ENCODE measurements at places on chromosomes 2 and 18.

- no peak for DNase-seq
These were observed 1622.7 kb upstream of the CELF4 start for GRCh38 chr18:39188278-39188677.

GRCh38 chr2:214127170-214127569 is 283.7 kb upstream of the VWC2L start:
- DNase-seq: no peak

GRCh38 chr2:150570712-150571111 is 83.2 kb upstream of the RND3 start:
- DNase-seq: peak; percentile 94

DNA sequence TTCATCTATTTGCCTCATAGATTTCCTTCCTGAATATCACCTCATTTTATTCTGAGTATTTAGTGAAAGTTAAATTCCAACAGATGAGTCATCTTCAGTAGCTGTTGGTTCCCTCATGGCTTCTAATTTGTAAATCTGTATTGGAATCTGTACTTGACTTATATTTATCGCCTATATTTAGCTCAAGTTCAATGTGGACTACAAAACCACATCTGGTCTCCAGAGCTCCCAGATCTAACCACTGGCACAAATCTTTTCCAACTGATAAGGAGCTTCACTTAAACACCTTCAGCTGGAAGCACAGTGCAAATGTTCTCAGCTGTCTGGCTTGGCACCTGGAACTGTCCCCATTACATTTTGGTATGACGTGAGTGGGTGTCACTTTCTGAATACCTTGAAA is 82.8 kb upstream of the DSEL start:
- DNase-seq: peak; percentile 83

DNA sequence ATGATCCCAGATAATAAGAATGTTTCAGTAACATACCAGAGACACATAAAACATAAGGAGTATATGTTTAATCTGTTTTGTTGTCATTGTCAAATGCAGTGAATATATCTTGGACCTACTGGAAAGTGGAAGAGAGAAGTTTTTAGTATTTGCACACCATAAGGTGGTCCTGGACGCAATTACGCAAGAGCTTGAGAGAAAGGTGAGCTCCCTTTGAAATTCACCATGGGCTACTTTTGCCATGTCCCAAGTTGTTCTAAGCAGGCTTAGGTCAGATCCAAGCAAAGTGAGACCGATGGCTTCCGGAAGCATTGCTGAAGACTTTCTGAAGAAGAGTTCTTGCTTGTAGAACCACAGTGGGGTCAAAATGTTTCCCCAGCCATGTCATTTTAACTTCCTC is 30.8 kb upstream of the RPL37A start:
- DNase-seq: no peak

DNA sequence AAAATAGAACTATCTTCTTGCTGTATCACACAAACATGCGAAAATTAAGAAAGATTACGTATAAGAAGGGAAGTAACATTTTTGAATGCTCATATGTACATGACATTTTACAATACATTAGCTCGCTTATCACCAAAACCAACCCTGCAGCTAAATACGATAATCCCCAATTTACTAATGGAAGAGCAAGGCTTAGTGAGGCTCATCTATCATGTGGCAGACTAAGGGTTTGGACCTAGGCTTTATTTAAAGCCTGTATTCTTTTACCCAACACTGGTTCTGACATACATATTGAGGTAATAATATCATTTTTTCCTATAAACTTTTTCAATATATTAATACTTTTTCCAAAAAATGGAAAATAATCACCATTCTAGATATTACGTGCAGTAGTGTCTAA is 116.8 kb upstream of the TTC39C start:
- DNase-seq: no peak

- no peak for DNase-seq
These were observed 80.6 kb upstream of the UXS1 start for GRCh38 chr2:106274668-106275067.

DNA sequence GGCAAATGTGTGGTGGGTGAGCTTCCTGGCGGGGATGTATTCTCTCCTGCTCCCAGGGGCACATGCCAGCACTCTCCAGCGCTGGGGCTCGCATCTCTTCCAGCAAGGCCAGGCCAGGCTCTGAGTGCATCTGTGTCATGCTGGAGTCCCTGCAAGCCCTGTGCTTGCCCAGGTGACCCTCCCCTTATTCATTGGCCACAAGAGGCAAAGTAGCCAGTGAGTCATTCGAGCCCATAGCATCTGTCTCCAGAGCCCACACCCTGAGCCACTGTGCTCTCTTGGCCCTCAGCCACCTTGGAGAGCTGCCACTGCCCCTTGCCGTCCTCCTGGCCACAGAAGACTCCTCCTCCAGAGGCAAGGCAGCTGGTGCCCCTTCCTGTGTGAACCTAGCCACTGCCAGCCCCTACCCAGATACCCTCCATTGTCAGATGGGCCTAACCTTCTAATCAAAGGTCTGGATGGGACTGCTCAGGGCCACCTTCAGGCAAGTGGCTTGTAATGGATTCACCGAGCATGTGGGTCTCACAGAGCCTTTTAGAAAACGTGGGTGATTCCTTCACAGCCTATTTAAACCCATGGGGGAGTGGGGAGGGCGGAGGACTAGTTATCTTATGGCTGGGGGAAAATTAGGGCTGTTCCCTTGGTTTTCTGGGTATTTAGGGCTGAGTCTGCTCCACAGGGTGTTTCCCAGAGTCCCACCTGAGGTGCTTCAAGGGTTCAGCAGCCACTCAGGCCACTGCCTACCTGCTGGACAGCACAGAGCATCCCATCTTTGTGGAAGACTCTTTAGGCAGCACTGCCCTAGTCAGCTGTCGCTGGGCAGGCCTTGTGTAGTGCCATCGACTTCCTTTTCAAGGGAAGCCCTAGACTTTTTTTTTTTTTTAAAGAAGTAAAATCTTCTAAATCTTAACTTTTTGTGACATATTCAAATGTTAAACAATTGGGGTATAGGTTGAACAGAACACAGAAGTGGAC is 137.4 kb downstream of the ACOXL start:
- peak; percentile 2 for DNase-seq

DNA sequence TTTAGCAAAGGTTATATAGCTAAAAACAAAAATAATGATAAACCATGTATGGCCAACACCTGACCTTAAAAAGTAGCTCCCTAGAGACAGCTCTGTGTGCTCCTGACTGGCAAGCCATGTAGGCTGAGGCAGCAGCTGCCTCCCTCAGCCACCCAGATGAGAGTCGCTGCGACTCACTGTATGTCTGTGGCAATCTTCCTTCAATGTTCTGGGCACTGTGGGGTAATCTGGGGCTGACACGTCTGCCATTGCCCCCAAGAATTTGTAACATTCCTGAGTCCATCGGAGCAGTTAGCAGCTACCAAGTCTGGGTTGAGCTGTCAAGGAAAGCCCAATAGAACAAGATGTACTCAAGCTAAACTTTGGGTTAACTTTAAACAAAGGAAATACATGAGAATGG is 106.4 kb upstream of the DAPL1 start:
- peak; percentile 48 for DNase-seq

DNA sequence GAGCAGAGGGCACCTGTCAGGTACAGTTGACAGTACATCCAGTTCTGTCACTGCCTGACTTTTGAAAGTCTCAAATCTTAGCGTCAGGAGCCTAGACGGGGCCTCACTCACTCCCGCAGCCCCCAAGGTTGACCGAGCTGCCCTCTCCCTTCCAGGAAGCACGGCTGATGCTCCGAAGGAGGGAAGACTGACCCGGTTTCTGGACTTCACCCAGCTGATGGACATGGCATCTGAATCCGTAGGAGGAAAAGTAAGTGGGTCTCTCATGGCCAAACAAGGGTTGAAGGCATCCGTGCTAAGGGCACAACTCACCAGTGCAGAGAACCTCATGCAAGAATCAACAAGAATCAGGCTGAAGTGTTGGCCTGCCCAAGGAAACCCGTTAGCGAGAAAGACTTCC is 12.9 kb downstream of the ALLC start:
- no peak for DNase-seq

- no peak for DNase-seq
These were observed 142.3 kb upstream of the KCNJ3 start for GRCh38 chr2:154556146-154556545.

- peak; percentile 87 for DNase-seq
These were observed 9.8 kb upstream of the NCK2 start for GRCh38 chr2:105734762-105735538.

DNA sequence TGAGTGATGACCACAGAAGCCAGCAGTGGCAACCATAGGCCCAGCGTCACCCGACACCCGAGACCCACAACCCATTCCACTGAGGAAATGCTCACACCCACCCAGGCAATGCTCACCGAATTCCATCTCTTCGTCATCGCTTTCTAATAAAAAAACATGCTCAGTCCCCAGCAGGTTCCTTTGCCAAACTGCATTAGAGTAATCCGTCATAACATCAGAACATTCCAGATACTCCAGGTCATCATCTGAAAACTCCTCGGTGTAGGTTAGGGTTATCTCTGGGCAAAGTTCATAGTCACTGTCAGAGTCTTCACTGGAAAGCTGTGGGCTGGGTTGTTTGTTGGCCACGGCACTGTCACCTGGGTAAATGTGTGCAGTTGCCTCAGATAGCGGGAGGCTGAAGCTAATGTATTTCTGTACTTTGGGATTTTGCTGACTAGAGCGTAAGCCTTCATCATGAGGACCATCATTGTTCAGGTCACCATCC is 49.3 kb downstream of the ALPK2 start:
- peak; percentile 96 for DNase-seq

DNA sequence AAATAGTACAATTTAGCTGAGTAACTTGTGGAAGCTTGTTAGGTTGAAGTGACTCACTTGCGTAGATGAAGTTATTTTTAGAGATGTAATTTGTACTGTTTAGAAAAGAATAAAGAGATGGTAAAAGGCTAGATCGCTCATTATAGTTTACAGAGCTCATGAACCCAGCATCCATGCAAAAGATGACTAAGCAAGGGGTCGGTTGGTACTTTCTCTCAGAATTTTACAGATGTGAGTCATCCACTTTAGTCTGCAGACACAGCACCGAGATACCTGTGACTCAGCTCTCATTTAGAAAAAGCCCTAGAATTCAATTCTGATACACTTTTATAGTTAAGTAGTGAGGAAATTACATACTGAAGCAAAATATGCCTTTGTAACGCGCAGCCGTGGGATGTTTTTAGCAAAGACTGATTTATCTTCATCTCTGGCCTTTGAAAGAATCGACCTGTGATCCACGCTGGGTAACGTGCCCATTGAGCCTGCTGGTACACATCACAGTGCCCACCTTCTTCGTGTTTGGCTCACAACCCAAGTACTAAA is 116.5 kb upstream of the FOSL2 start:
- peak; percentile 99 for DNase-seq

- DNase-seq: no peak
These were observed 3.5 kb downstream of the RALB start for GRCh38 chr2:120255986-120256650.

GRCh38 chr2:72214429-72215143 is 66.9 kb upstream of the CYP26B1 start:
- peak; percentile 62 for DNase-seq

DNA sequence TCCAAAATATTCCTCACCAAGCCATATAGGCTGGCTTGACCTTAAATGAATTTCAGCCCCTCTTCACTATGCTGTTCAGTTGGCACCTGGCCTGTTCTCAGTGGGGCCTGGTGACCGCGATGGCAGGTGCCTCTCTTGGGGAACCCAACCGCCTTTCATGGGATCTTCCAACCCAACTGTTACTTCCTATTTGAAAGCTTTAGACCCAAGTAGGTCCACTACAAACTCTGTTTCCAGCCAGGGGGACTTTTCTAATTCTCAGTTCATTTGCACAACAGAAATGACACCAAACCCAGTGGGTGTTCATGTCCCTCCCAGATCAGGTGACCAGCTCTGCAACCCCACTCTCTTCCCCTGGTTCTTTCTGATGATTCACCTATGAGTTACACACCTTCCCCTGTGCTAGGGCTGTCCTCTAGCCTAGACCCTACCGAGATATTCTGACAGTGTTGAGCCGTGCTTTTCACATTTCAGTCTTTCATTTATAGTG is 35.6 kb upstream of the NDUFV2 start:
- no peak for DNase-seq

- peak; percentile 47 for DNase-seq
These were observed 153.3 kb downstream of the METTL4 start for GRCh38 chr18:2417861-2418610.

DNA sequence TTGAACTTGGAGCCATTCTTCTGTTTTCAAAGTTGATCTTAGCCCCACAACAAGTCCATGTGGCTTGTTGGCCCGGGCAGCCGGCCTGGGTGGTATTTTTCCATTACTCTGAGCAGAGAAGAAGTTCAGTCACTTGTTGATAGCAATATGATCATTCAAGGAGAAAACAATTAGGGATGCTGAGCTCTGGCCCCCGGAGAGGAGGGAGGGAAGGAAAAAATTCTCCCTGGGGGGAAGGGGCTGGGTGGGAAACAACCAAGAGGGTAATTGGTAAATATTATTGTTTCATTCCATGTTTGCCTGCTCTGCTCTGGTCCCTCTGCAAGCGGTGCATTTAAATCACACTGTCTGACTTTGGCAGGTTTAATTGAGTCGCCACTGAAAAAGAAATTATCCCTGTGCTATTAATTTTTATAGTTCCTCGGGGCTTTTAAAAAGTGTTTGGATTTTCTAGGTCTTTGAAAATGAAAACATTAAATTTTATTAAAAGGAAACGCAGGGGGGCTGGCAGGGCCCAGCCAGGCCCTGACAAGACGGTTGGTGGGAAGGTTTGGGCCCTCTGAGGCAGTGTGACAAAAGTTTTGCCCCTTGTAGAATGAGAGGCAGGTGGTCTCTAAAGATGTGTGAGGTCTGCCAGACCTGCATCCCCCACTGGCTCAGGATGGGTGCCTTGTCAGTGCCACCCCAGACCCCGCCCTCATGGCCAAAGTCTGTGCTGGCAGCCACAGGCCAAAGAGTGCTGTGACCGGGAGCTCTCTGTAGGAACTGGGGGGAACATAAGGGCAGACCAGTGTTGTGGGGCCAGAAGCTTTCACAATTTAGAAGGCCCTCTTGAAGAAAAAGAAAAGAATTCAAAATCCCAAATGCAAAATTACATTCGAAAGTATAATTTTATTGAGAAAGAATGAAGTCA is 52.5 kb upstream of the SLC14A2 start:
- DNase-seq: no peak

- no peak for DNase-seq
These were observed 942.8 kb upstream of the PIK3C3 start for GRCh38 chr18:41012194-41012593.

DNA sequence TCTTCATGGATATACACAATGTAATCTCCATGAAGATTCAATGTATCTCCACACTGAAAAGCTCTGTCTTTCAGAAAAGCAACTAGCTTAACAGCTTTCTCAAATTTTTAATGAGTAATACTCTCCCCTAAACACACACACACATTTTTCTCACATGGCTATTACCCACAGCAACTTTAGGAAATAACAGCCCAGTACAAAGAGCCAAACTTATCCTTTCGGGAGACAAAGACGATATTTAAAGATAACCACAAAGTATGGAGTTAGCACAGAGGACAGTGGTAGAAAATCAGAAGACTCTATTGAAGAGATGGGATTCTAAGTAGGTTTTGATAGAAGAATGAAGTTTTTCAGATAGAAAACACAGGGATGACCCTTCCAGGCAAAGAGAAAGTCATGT is 394.9 kb upstream of the TRIB2 start:
- peak; percentile 22 for DNase-seq

GRCh38 chr2:66059332-66059731 is 375.6 kb upstream of the MEIS1 start:
- no peak for DNase-seq

All from fibroblast of upper back skin (primary cell).